ENCODE measurements at places on chromosomes 4 and X. TPM values are rescaled to one million over a fixed set of nuclear protein-coding genes. Genes with fewer than 3 reads are reported as not detected.

Gene DUSP21
- not detected for total RNA-seq

Gene CT47A1
- total RNA-seq, result not detected

Gene CENPVL2
- not detected for total RNA-seq

Gene GALNTL6
- total RNA-seq, result not detected

Gene ASMT
- not detected for total RNA-seq

Gene TMSB15C
- 4.1 TPM for total RNA-seq

Gene MMRN1
- 0.52 TPM for total RNA-seq

Gene MAGEA1
- total RNA-seq, result not detected

Gene ATOH1
- total RNA-seq, result not detected

All from activated CD4-positive, alpha-beta T cell treated with anti-CD3 and anti-CD28 coated beads, Interleukin-2, amount 10 ng/mL, durations not matched to agents 7 days and 5 days (primary cell).